ENCODE measurements at places on chromosomes 3 and 15. TPM values are rescaled to one million over a fixed set of nuclear protein-coding genes. Genes with fewer than 3 reads are reported as not detected.

DNA sequence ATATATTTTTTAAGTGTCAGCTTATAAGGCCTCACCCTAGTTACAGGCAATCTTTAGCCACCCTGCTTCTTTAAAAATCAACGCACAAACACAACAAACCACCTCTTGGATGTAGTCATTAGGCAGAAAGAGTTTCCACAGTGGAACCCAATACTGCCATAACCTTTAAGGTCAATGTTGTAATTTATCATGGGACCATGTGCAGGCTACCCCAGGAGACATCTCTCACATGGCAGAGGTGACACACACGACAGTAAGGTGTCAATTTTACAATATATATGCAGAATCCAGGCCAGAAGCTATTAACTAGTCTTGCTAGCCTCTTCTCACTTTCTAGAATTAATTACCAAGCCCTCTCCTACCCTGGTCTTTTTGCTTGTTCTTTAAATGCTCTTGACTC is 336.5 kb downstream of the MAGI1 start:
- H3K36me3 ChIP-seq, result peaks cover 2% of the 10 kb centered on the region
- H3K27ac ChIP-seq, result no peak overlapping the region
- DNase-seq, result no peak
- peaks cover 3% of the 10 kb centered on the region for H3K4me1 ChIP-seq

DNA sequence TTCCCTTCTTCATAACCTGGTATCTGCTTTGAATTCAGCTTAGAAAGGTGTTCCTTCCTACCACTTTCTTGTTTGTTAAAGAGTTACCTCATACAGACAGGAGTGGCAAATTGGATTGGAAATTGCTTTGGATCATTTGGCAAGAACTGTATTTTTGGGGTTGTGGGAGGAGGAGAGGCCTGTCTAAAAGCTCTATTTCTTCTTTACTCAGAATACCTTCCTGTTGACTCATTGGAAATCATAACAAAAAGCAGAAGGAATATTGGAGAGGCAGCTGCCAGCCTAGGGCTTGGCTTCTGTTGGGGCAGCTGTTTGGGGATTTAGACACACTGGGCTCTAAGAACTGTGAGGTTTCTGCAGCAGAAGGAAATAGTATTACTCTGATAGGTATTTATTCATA is 14.2 kb downstream of the IQGAP1 start:
- H3K4me1 ChIP-seq, result peaks cover 53% of the 10 kb centered on the region
- H3K36me3 ChIP-seq, result peaks cover 2% of the 10 kb centered on the region
- peak overlapping the region; percentile 95 for H3K27ac ChIP-seq
- no peak for DNase-seq

- H3K27me3 ChIP-seq, result no peaks in the 10 kb centered on the region
- DNase-seq, result no peak
- no peaks in the 10 kb centered on the region for H3K4me1 ChIP-seq
These were observed 93.7 kb downstream of the ZNF280D start for GRCh38 chr15:56639631-56640030.

DNA sequence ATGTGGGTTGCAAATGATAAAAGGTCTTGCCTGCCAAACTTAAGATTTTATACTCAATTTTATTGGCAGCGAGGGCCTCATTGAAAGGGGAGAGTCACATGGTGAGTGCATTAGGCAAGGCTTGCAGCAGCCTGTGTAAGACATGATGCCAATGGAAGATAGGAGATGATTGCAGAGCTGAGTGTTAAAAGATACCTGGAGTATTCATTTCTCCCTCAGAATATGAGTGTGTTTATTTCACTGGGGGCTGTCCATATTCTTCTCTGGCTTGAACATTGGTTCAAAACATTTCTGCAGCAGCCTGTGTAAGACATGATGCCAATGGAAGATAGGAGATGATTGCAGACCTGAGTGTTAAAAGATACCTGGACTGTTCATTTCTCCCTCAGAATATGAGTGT is 165.2 kb upstream of the NUDT16 start:
- H3K27ac ChIP-seq, result no peak overlapping the region
- DNase-seq, result no peak
- H3K27me3 ChIP-seq, result no peaks in the 10 kb centered on the region
- no peaks in the 10 kb centered on the region for H3K36me3 ChIP-seq
- peaks cover 7% of the 10 kb centered on the region for H3K4me1 ChIP-seq
- H3K4me3 ChIP-seq, result no peak overlapping the region

DNA sequence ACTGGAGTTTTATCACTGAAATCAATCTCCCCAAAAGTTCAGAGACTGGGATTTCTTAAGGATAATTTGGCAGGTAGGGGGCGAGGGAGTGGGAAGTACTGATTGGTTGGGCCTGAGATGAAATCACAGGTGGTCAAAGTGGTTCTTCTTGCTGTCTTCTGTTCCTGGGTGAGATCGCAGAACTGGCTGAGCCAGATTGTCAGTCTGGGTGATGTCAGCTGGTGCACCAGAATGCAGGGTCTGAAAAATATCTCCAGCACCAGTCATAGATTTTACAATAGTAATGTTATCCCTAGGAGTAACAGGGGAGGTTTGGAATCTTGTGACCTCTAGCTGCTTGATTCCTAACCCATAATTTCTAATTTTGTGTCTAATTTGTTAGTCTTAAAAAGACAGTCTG is 86.7 kb upstream of the SLC25A36 start:
- no peak overlapping the region for H3K27ac ChIP-seq
- peaks cover 9% of the 10 kb centered on the region for H3K4me1 ChIP-seq
- no peak overlapping the region for H3K4me3 ChIP-seq
- no peaks in the 10 kb centered on the region for H3K36me3 ChIP-seq

DNA sequence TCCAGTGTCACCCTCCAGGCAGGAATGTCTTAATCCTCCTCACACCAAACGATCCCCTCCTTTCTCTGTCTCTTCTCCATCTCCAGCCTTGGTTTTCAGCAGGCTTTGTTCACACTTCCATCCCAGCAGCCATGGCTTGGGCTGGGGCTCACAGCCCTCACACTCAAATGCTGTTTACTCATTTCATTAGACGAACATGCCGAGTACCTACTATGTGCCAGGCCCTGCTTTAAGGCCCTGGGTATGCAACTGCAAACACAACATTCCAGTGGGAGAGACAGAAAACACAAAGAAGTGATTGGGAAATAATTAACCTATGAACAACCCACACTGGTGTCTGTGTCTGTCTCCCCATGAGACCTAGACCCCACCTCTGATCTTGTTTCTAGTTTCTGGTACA is 43.9 kb downstream of the LYZL4 start:
- H3K27me3 ChIP-seq, result peaks cover 22% of the 10 kb centered on the region
- DNase-seq, result no peak
- H3K4me1 ChIP-seq, result no peaks in the 10 kb centered on the region
- H3K4me3 ChIP-seq, result no peak overlapping the region
- H3K36me3 ChIP-seq, result no peaks in the 10 kb centered on the region

GRCh38 chr3:85808755-85809154 is 850.0 kb downstream of the CADM2 start:
- no peak for DNase-seq
- no peaks in the 10 kb centered on the region for H3K27me3 ChIP-seq
- H3K27ac ChIP-seq, result no peak overlapping the region
- H3K4me3 ChIP-seq, result no peak overlapping the region

DNA sequence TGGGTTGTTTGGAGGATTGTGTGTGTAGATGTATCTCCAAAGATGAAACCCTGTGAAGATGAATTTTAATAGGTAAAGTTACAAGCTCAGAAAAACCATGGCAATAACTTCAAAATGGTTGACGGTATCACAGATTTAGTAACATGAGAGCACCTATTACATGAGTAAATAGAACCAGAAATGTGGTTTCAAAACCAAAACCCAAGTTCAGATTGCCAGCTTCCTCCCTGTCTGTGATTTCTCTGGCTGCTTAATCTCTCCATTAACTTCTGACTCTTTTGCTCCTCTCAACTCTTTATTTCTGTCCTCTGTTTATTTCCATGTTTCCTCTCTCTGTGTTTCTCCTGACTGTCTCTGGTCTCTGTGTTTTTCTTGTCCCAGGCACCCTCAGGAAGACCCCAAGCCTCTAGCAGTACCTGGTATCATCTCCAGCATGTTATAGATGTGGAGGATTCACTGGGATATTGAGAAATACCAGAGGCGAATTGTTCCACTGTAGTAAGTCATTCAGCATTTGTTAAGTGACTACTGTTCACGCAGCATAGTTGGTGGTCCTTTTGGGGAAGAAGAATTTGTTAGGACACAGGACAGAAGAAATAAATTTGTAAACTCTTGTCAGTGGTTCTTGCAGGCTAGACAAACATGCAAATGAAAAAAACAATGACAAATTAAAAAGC is 138.8 kb downstream of the BBX start:
- H3K4me1 ChIP-seq, result peaks cover 34% of the 10 kb centered on the region
- H3K27ac ChIP-seq, result peak overlapping the region; percentile 79
- H3K4me3 ChIP-seq, result no peak overlapping the region
- no peaks in the 10 kb centered on the region for H3K27me3 ChIP-seq

- peaks cover 21% of the 10 kb centered on the region for H3K4me1 ChIP-seq
- no peak for DNase-seq
- no peak overlapping the region for H3K27ac ChIP-seq
- no peaks in the 10 kb centered on the region for H3K27me3 ChIP-seq
- no peak overlapping the region for H3K4me3 ChIP-seq
- H3K36me3 ChIP-seq, result no peaks in the 10 kb centered on the region
These were observed 953.4 kb downstream of the AGBL1 start for GRCh38 chr15:87033056-87033455.

GRCh38 chr15:51321316-51321715 is 17.1 kb downstream of the CYP19A1 start:
- no peak for DNase-seq
- no peak overlapping the region for H3K4me3 ChIP-seq
- H3K27me3 ChIP-seq, result no peaks in the 10 kb centered on the region
- H3K36me3 ChIP-seq, result no peaks in the 10 kb centered on the region
- no peak overlapping the region for H3K27ac ChIP-seq

DNA sequence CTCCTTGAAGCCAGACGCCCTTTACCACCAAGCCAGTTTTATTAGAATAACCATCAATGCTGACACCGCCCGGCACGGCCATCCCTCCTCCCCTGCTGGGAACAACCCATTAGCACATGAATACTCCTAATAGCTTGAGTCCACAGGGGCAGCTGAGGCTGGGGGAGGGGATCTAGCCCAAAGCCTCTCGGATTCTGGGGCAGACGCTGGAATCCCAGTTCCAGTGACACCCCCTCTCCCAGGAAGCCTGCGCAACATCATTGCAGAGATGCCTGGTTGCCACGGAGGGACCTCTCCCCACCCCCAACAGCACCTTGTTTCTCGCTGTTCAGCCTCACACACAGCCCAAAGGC is 1.2 kb upstream of the LINGO1 start:
- DNase-seq, result no peak
- H3K27ac ChIP-seq, result no peak overlapping the region
- H3K4me3 ChIP-seq, result peak overlapping the region; percentile 67
- H3K27me3 ChIP-seq, result peaks cover 65% of the 10 kb centered on the region
- H3K4me1 ChIP-seq, result peaks cover 17% of the 10 kb centered on the region

- H3K27ac ChIP-seq, result no peak overlapping the region
- H3K36me3 ChIP-seq, result peaks cover 13% of the 10 kb centered on the region
- no peaks in the 10 kb centered on the region for H3K27me3 ChIP-seq
These were observed 21.8 kb downstream of the MAP2K5 start for GRCh38 chr15:67564021-67564967.

DNA sequence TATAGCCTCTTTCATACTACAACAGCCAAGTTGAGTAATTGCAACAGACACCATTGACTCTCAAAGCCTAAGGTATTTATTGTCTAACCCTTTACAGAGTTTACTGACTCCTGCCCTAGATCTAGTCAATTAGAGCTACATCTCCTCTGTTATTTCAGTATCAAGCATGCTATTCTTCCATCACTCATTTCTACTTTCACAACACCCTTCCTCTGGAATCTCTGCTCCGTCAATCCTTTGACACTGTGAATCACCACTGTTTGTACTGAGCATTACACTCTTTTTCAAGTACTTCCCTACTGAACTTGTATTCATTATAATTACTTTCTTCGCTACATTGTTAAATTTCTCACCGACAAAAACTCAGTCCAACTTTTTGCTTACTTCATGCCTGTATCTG is 121.8 kb downstream of the ZNF609 start:
- no peak for DNase-seq
- H3K36me3 ChIP-seq, result peaks cover 29% of the 10 kb centered on the region
- H3K27me3 ChIP-seq, result no peaks in the 10 kb centered on the region
- H3K4me3 ChIP-seq, result no peak overlapping the region
- peaks cover 18% of the 10 kb centered on the region for H3K4me1 ChIP-seq
- H3K27ac ChIP-seq, result no peak overlapping the region

The SLC24A5 gene
- total RNA-seq, result not detected

DNA sequence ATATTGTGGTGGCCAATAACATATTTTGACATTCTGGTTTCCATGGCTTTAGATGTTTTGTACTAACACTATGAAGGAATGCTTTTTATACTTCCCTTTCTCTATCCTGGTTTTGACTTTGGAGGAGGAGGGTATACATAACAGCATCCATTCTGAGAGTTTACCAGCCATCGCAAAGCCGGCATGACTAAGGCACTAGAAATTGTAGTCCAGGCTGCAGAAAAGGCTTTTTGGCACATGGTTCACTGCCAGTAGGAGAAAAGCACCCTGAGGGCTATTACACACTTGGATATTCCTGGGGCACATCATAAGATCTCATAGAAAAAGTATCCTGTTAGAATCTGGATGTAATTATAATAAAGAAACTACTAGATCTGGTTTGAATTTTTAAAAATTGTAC is 101.8 kb downstream of the STT3B start:
- peaks cover 9% of the 10 kb centered on the region for H3K4me1 ChIP-seq
- peaks cover 47% of the 10 kb centered on the region for H3K36me3 ChIP-seq
- no peaks in the 10 kb centered on the region for H3K27me3 ChIP-seq
- no peak overlapping the region for H3K4me3 ChIP-seq
- DNase-seq, result no peak
- no peak overlapping the region for H3K27ac ChIP-seq

The COL8A1 gene
- total RNA-seq, result 1.1 TPM

DNA sequence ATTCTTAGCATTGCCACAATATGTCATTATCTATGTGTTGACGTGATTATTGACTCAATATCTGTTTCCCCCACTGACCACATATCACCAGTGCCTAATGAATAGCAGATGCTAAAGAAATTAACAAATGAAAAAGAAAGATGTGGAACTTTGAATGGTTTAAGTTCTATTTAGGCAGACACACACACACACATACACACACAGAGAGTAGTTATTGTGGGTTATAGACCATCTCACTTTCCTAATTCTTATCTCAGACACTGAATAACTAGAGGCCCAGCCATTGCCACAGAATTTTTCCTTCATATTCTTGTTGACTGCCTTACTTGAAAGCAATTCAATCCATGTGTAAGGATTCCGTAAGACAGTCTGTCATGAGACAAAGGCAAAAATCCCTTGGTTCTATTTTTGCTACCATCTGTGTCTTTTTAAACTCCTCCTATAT is 61.9 kb upstream of the PHLDB2 start:
- no peak overlapping the region for H3K4me3 ChIP-seq
- H3K27me3 ChIP-seq, result no peaks in the 10 kb centered on the region

DNA sequence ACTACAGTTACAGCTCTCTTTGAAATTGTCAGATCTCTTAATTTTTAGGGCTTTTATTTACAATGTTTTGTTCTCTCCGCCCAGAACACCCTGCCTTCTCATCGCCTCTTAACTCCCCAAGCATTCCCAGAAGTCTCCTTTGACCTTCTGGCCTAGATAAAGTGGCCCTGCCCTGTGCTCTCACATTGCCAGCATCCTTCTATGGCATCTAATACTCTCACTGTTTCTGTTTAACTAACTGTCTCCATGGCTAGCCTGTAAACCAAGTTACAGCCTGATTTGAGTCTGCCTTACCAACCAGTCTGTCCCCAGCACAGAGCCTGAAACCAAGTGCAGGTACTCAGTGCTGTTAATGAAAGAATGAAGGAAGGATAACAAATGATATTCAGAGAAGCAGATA is 19.9 kb downstream of the COL8A1 start:
- no peak overlapping the region for H3K4me3 ChIP-seq
- H3K4me1 ChIP-seq, result no peaks in the 10 kb centered on the region
- H3K27ac ChIP-seq, result no peak overlapping the region
- DNase-seq, result no peak
- H3K27me3 ChIP-seq, result peaks cover 1% of the 10 kb centered on the region

The FILIP1L gene
- 19.8 TPM for total RNA-seq
